ENCODE measurements at places on chromosomes 6 and 20. TPM values are rescaled to one million over a fixed set of nuclear protein-coding genes. Genes with fewer than 3 reads are reported as not detected.

Gene GTSF1L
- not detected for total RNA-seq

Gene HLA-DQA2
- total RNA-seq: not detected

Gene PNPLA1
- not detected for total RNA-seq

Gene LRRN4
- total RNA-seq: 1.6 TPM

Gene SEMG2
- not detected for total RNA-seq

Gene HEY2
- total RNA-seq: 1.1 TPM

- peak overlapping the region; percentile 69 for H3K27ac ChIP-seq
- peak; percentile 90 for DNase-seq
- no peaks in the 10 kb centered on the region for H3K27me3 ChIP-seq
- H3K4me1 ChIP-seq: no peaks in the 10 kb centered on the region
- H3K36me3 ChIP-seq: no peaks in the 10 kb centered on the region
Measured at GRCh38 chr6:143397227-143398222, 53.0 kb downstream of the ADAT2 start.

DNA sequence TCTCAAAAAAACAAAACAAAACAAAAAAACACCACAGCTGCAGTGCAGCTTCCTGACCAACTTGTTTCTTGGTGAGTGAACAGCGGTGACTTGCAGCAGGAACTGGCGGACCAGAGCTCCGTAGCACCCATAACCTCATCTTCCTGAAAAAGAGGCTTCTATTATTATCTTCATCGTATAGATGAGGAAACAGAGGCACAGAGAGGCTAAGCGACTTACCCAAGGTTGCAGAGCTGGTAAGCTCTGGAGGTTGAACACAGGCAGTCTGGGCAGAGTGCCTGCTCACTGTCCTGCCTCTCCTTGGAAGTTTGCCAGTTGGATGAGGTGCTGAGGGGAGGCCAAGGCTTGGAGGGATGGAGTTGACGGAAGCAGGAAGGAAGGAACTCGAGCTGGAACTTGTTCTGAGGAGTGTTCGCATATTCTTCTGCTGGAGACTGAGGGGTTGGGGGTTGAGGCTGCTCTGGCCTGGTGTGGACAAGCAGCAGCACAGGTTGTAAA is 47.9 kb upstream of the CCDC167 start:
- H3K4me3 ChIP-seq: no peak overlapping the region
- no peaks in the 10 kb centered on the region for H3K4me1 ChIP-seq
- H3K27me3 ChIP-seq: no peaks in the 10 kb centered on the region
- H3K36me3 ChIP-seq: no peaks in the 10 kb centered on the region
- no peak overlapping the region for H3K27ac ChIP-seq

DNA sequence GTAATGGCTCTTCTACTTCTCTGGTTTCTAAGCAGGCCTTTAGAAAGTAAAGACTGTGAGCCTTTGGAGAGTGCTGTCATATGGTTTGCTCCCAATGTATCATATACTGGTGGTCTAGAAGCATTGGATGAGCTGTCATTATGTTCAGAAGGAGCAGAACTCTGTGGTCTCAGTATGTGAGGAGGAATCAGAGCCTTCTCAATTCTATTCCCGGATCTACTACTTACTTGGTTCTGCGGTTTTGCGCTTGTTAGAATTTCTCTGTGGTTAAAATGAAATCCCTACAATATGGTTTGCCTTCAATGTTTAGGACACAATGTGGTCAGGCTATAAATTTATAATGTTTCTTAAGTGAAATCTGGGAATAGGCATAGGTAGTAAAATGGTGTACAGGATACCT is 64.6 kb downstream of the RWDD2A start:
- H3K4me1 ChIP-seq: peaks cover 4% of the 10 kb centered on the region
- H3K36me3 ChIP-seq: no peaks in the 10 kb centered on the region
- H3K27ac ChIP-seq: no peak overlapping the region
- DNase-seq: no peak
- no peaks in the 10 kb centered on the region for H3K27me3 ChIP-seq

DNA sequence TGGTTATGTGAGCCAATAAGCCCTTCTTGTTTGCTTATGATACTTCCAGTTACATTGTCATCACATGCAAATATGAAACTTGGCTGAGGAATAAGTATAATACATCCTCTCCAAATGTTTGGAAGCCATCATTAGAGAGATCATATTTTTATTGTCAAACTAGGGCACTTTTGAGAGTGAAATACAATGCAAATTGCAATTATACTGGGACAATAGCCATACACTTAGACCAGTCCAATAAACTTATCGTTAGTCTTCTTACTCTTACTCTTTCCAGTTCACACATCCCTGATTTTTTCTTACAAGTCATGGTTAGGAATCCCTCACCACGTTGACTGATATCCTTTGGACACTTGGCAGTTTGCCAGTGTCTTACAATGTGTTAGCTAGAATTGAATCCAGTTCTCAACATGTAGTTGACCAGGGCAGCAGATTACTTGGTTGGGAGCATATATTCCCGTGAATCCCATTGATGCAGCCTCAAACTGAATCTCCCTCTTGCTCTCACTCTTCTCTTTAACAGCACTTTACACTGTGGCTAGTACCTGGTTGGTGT is 519.7 kb upstream of the ID4 start:
- H3K4me3 ChIP-seq: no peak overlapping the region
- no peaks in the 10 kb centered on the region for H3K27me3 ChIP-seq
- no peaks in the 10 kb centered on the region for H3K36me3 ChIP-seq
- H3K4me1 ChIP-seq: no peaks in the 10 kb centered on the region
- no peak for DNase-seq

DNA sequence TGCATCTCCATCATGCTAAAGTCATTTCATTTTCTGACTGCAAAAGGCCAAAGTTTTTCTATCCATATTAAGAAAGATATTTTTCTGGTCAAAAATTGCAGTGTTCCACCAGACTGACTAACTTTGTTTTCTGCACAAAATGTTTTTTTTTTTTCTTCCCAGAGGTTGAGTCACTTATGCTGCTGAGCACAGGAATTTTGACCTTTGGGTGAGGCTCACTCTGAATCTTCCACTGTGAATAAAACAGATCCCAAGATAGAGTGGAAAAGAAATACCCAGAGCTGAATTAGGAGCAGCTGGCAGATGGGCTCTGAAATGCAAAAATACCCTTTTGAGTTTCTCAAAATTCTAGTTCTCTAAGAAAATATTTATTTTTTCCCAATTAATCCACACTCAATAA is 996.8 kb downstream of the KIF16B start:
- no peak for DNase-seq
- no peak overlapping the region for H3K4me3 ChIP-seq
- H3K36me3 ChIP-seq: no peaks in the 10 kb centered on the region
- H3K27ac ChIP-seq: no peak overlapping the region

- peaks cover 19% of the 10 kb centered on the region for H3K4me1 ChIP-seq
- no peak for DNase-seq
- H3K27me3 ChIP-seq: no peaks in the 10 kb centered on the region
- no peak overlapping the region for H3K27ac ChIP-seq
Measured at GRCh38 chr6:80165819-80166218, 59.3 kb downstream of the BCKDHB start.

GRCh38 chr20:57908704-57909630 is 199.2 kb upstream of the PMEPA1 start:
- H3K36me3 ChIP-seq: no peaks in the 10 kb centered on the region
- no peak overlapping the region for H3K27ac ChIP-seq

GRCh38 chr20:47358039-47358671 is 1.7 kb upstream of the ZMYND8 start:
- H3K4me3 ChIP-seq: no peak overlapping the region
- no peaks in the 10 kb centered on the region for H3K27me3 ChIP-seq
- DNase-seq: no peak
- H3K27ac ChIP-seq: peak overlapping the region; percentile 99

- peaks cover 4% of the 10 kb centered on the region for H3K4me1 ChIP-seq
- DNase-seq: no peak
- no peak overlapping the region for H3K27ac ChIP-seq
Measured at GRCh38 chr20:11492386-11492785, 425.3 kb upstream of the BTBD3 start.

DNA sequence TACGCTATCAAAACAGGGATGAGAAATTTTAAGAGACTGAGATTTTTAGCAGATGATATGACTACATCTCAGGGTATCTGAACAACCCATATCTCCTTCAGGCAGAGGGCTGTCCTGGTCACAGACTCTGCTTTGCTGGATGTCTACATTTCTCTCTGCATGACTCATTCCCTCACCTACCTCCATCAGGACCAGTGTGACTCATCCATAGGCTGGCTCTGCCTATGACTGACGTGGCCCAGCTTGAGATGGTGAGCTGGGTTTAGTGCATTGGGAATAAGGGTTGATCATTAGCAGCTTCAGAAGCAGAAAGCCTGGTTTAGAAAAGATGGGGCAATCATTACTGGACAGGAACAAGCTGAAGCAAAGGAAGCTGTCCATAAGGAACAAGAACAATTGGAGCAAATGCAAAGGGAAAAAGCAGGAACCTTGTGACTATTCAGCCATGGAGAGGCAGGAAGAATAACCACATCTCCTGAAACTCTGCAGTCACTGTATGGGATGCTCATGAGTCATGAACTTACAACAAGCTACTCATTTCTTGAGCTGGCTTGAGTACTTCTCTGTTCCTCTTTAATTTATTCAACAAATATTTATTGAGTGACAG is 86.4 kb upstream of the CBLN4 start:
- no peak overlapping the region for H3K4me3 ChIP-seq
- H3K27me3 ChIP-seq: no peaks in the 10 kb centered on the region
- no peaks in the 10 kb centered on the region for H3K4me1 ChIP-seq
- DNase-seq: no peak
- no peaks in the 10 kb centered on the region for H3K36me3 ChIP-seq

- H3K36me3 ChIP-seq: no peaks in the 10 kb centered on the region
- H3K4me1 ChIP-seq: no peaks in the 10 kb centered on the region
- no peak for DNase-seq
- no peaks in the 10 kb centered on the region for H3K27me3 ChIP-seq
- H3K27ac ChIP-seq: no peak overlapping the region
- no peak overlapping the region for H3K4me3 ChIP-seq
Measured at GRCh38 chr20:8476021-8476420, 344.0 kb downstream of the PLCB1 start.

DNA sequence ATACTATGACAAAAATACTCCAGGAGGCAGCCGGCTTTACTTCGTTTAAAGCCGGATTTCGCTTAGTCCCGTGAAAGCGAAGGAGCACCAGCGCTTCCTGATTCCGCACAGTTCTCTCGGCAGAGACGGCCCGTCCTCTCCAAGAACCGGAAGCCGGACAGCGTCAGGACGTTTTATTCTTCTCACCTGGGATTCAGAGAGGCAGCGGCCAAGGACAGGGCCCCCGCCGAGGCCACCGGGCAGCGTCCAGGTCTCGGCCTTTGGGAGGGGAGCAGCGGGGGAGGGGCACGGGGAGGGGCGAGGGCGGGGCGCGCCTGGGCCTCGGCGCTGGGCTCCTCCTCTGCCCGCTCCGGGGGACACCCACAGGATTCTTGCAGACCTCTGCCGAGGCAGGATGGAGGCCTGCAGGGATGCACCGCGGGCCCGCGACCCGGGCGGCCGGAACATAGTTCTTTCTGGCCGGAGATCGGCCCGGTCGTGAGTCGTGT is 2.8 kb upstream of the DIDO1 start:
- peak overlapping the region; percentile 66 for H3K27ac ChIP-seq
- no peaks in the 10 kb centered on the region for H3K27me3 ChIP-seq
- peaks cover 9% of the 10 kb centered on the region for H3K4me1 ChIP-seq
- peak overlapping the region; percentile 90 for H3K4me3 ChIP-seq

GRCh38 chr6:35017411-35018181 is 123.5 kb downstream of the TCP11 start:
- H3K36me3 ChIP-seq: peaks cover 30% of the 10 kb centered on the region
- no peaks in the 10 kb centered on the region for H3K27me3 ChIP-seq
- peaks cover 13% of the 10 kb centered on the region for H3K4me1 ChIP-seq
- DNase-seq: peak; percentile 42

DNA sequence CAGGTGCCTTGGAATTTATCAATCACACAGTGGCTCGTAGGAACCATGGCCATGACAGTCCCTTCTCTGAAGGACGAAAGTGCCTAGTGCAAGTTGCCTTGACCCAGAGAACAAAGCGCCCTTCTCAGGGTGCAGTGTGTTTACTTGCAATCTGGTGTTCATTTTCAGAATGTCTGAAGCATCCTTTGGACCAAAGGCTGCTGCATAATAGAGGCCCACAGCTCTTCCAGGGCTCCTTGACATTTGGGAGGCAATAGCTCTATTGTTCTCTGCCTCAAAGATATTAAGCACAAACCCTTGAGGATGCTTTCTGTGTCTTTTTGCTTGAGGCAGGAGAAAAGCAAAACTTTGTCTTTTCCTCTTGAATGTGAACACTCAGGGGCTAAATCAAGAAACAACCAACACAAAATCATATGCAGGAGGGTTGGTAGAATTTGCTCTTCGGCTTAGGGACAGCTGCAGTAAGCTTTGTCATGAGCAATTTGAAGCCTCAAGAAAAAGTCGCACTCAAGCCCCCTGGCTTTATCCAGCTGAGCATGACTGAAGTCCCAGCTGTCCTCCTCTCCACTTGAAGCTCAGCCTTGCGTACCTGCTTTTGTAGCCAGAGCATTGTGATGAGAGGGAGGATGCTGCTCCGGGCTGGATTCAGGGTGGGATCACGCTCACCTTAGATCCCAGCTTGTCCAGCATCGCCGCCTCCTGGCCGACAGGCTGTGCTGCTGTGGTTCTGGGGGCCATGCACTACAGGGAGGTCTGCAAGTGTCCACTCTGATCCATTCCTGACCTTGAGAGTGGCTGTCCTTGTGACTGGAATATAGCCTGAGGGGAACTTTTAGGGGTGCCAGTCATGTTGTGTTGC is 495.4 kb downstream of the CDH26 start:
- H3K27ac ChIP-seq: no peak overlapping the region
- H3K4me1 ChIP-seq: no peaks in the 10 kb centered on the region
- no peak overlapping the region for H3K4me3 ChIP-seq
- H3K36me3 ChIP-seq: no peaks in the 10 kb centered on the region

DNA sequence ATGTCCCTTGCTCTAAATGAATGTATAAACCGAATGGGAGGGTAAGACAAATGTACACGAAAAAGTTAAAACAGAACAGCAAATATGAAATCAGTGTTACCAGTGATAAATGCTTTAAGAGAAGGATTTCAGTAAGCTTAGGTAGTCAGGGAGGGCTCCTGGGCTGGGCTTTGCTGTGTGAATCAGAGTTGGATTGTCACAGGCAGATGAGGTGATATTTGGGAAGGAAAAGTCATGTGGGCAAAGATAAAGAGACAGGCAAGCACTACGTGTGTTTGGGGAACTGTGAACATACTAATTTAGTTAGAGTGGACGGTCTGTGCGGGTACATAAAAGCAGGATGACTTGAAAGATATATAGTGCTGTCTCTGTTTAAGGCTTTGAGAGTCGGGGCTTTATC is 114.8 kb downstream of the CRYBG1 start:
- H3K36me3 ChIP-seq: no peaks in the 10 kb centered on the region
- H3K4me1 ChIP-seq: no peaks in the 10 kb centered on the region
- no peak for DNase-seq
- H3K27me3 ChIP-seq: peaks cover 4% of the 10 kb centered on the region
- H3K4me3 ChIP-seq: no peak overlapping the region
- H3K27ac ChIP-seq: no peak overlapping the region
